ENCODE measurements at places on chromosomes 5 and 9. TPM values are rescaled to one million over a fixed set of nuclear protein-coding genes. Genes with fewer than 3 reads are reported as not detected.

SLCO6A1 gene
- not detected for total RNA-seq

OR1Q1 gene
- not detected for total RNA-seq

SLCO4C1 gene
- 0.16 TPM for total RNA-seq

SVEP1 gene
- 14.1 TPM for total RNA-seq

CDH9 gene
- 0.13 TPM for total RNA-seq

MAST4 gene
- 9.2 TPM for total RNA-seq

CTNNAL1 gene
- total RNA-seq = 48.1 TPM

Data from epithelial cell of alveolus of lung (primary cell).